ENCODE measurements at places on chromosomes 1 and 21.

GRCh38 chr1:32289256-32289655, 2.6 kb upstream of the HDAC1 start:
- no peak for DNase-seq

DNA sequence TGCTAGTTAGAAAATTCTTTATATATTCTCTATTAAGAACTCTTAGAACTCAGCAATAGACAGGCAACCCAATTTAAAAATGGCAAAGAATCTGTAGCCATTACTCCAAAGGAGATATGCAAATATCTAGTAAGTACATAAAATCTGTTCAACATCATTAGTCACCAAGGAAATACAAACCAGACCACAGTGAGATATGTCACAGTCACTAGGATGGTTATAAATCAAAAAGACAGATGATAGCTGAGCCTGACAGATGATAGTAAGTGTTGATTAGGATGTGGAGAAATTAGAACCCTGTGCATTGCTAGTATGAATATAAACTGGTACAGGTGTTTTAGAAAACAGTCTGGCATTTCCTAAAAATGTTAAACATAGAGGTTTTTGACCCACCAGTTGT, 26.6 kb downstream of the SRSF11 start:
- no peak for DNase-seq

GRCh38 chr1:151501474-151501873, 9.7 kb upstream of the CGN start:
- no peak for DNase-seq

DNA sequence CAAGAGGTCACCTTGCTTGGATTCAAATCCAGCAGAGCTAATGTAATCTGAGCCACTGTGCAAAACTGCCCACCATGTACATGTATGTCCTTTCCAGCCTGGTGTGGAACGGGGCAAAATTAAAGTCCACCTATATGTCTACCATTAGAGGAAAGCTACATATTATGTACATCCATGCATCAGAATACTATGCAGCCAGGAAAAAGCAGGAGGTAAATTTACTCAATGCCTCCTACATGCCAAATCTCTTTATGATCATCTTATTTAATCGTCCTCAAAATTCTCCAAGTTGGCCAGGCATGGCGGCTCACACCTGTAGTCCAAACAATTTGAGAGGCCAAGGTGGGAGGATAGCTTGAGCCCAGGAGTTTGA, 6.3 kb upstream of the ZNF683 start:
- DNase-seq: no peak

All from fibroblast of skin of right biceps (primary cell).